ENCODE measurements at places on chromosomes 3 and 15.

DNA sequence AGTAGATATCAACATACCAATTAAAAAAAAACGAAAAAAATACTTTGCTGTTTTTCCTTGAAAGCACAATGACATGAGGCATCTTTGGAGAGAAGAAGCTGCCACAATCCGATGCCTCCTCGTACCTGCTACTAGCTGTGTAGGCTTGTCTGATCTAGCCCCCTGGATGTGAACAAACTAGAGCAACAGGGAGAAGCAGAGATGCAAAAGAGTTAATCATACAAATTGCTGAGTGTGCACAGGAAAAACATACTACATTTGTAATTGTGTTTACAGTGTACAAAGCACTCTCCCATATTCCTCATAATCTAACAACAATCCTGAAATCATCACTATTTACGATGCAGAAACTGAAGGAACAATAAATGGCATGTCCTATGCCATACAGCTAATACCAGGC, 227.0 kb upstream of the CTNNB1 start:
- DNase-seq = no peak

GRCh38 chr3:135228201-135228600, 433.1 kb downstream of the EPHB1 start:
- DNase-seq = no peak

GRCh38 chr15:56892659-56893363, 25.6 kb upstream of the TCF12 start:
- no peak for DNase-seq

GRCh38 chr3:11164607-11165006, 10.3 kb downstream of the HRH1 start:
- DNase-seq = no peak

DNA sequence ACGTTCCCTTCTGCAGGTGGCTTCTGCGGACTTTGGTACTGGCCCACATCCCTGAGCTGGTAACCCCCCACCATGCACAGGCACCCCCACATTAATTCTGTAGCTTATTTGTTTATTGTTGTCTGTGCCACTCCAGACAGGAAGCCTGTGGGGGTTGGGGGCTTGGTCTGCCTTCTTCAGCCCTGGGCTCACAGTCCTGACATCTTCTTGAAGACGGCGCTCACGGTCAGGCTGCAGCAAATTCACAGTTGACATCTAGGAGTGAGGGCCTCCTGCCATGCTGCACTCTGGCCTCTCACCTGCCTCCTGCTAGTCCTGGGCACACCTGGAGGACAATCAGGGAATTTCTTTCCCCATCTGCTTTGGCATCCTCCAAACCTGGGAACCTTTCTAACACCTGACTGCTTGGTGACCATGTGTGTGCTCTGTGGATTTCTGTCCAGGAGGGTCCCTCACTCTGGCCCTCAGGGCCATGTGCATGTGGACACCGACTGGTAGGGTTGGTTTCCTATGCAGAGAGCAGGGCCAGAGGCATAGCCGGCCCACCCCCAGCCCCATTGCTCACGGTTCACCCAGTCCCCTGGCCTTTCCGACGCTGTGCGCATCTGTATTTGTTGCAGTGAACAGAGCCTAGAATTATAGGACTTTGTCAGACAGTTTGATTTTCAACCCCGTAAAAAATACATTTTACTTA, 68.8 kb downstream of the APBA2 start:
- no peak for DNase-seq

DNA sequence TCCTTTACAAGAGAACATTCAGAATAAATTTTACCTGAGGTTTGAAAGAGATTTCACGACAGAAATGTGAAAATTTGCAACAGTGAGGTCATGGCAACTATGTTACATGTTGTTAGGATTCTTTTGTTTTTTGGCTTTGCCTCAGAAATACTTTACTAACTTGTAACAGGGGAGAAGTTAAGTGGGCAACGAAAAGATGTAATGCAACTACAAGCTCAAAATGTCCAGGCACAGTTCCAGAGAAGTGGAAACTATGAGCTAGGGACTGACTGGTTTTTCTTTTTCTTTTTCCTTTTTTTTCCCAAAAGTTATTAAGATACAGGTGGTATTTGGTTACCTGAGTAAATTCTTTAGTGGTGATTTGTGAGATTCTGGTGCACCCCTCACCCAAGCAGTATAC, 111.5 kb upstream of the PPP2R3A start:
- no peak for DNase-seq

- DNase-seq = no peak
Measured at GRCh38 chr3:108134555-108134880, 43.7 kb upstream of the CD47 start.
